ENCODE measurements at places on chromosomes 7 and 10.

DNA sequence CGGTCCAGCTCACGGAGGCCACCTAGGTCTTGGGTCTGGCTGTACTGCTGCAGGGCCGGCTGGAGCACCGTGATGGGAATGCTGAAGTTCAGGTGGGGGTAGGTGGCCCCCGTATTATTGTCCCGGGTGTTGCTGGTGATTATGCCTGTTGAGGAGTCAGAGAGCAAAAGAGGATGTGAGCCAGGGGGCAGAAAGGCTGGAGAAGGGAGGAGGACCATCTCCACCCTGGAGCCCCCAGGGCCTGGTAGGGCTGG, 6.6 kb downstream of the TYSND1 start:
- no peak for ATAC-seq

GRCh38 chr10:100697070-100697469, 48.3 kb upstream of the PAX2 start:
- ATAC-seq: no peak

DNA sequence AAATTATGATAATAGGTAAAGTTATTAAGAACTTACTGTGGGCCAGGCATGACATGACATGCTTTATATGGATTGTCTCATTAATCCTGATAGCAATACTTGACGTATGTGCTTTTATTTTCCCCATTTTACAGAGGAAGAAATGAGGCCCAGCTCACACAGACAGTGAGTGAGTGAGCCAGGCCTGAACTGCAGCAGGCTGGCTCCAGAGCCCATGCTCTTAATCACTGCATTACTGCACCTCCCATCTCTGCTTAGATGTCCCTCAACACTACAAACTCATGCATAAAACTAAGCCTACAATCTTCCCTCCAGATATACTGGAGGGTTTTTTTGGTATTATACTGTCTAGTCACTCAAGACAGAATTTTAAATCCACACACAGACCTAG, 68.5 kb upstream of the OSBPL3 start:
- ATAC-seq: no peak

- ATAC-seq: no peak
Measured at GRCh38 chr7:151378011-151378410, 31.8 kb downstream of the WDR86 start.

- no peak for ATAC-seq
Measured at GRCh38 chr7:148624735-148625134, 34.2 kb downstream of the C7orf33 start.

DNA sequence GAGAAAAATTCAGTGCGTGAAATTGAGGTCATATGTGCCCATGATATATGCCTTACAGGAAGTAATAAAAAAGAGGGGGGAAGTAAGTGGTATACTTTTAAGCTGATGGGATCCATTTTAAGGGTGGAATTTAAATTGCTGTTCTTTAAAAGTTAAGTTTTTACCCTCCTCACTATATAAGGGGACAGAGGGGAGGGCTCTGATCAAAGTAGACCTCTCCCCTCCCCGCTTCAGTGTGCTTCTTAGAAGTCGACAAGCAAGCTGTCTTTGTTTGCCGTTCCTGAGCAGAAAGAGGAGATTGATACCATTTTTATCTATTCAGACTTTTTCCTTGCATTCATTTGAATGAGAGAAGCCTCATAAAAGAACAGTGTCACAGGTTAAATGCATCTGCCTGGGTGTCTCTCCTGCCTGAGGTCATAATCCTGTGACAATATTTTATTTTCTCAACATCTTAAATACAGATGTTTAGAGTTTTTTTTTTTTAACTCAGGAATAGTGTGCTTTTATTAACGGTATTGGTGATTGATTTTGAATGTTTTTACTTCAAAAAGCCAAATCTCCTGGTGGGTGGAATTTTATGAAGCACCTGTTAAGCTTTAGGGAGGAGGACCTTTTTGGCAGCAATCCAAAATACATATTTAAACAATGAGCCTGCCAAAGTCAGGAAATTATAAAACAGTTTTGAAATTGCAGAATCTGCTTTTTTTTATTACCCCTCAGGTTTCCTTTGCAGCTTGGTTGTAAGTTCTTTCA, 141.7 kb downstream of the KAT6B start:
- ATAC-seq: no peak

GRCh38 chr7:84637568-84638338, 443.2 kb upstream of the SEMA3A start:
- no peak for ATAC-seq

DNA sequence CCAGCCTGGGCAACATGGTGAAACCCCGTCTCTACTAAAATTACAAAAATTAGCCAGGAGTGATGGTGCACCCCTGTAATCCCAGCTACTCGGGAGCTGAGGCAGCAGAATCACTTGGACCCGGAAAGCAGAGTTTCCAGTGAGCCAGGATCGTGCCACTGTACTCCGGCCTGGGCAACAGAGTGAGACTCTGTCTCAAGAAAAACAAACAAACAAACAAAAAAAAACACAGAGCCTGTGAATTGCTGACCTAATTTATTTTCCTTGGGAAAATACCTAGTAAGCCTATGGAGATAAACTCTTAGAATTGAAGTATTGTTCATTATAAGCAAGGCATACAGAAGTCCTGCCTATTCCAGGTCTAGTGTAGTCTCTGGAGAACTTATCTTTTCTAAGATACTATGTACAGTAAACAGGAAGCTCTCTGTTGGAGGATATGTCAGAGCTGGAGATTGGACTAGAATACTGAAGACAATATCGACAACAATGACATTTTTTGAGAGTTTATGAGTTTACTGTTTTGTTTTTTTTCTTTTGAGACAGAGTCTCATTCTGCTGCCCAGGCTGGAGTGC, 14.9 kb downstream of the GTF2I start:
- no peak for ATAC-seq

- no peak for ATAC-seq
Measured at GRCh38 chr7:55903985-55904759, 16.9 kb downstream of the ZNF713 start.

- ATAC-seq: no peak
Measured at GRCh38 chr7:134058980-134059379, 68.2 kb upstream of the LRGUK start.

DNA sequence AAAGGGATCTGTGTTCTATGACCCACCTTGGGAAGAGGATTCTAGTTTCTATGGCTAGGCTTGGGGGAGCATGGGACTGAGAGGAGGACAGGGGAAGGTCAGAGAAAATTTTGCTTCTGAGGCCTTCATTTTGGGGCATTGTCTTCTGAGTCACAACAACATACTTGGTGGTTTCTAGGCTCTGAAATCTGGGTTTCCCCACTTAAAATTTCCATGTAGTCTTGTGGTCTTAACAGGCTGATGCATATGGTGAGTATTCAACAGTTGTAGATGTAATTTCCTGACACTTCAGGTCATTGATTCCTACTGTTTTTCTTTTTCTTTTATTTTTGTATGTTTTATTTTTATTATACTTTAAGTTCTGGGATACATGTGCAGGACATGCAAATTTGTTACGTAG, 88.5 kb downstream of the ANKRD7 start:
- no peak for ATAC-seq

- ATAC-seq: no peak
Measured at GRCh38 chr10:50990568-50991455, 83.5 kb upstream of the PRKG1 start.

DNA sequence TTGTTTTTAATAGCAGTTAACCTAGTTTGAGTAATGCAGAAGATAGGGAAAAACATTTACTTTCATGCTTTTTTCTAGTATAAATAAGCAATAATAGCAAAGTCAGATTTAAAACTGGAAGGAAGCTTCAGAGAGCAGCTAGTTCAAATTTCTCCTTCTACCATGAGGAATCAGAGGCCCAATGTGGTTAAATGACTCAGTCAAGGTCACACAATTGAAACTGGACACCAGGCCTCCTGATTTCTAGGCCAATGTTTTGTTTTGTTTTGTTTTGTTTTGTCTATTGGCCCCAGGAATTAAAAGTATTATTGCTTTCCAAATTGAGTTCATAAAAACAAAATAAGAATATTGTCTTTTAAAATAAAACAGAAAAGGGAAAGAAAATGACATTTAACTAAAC, 122.3 kb downstream of the TRIL start:
- no peak for ATAC-seq

GRCh38 chr10:113096128-113096996, 146.3 kb downstream of the TCF7L2 start:
- no peak for ATAC-seq

- ATAC-seq: peak; percentile 53
Measured at GRCh38 chr10:6141296-6142151, 52.7 kb downstream of the RBM17 start.

DNA sequence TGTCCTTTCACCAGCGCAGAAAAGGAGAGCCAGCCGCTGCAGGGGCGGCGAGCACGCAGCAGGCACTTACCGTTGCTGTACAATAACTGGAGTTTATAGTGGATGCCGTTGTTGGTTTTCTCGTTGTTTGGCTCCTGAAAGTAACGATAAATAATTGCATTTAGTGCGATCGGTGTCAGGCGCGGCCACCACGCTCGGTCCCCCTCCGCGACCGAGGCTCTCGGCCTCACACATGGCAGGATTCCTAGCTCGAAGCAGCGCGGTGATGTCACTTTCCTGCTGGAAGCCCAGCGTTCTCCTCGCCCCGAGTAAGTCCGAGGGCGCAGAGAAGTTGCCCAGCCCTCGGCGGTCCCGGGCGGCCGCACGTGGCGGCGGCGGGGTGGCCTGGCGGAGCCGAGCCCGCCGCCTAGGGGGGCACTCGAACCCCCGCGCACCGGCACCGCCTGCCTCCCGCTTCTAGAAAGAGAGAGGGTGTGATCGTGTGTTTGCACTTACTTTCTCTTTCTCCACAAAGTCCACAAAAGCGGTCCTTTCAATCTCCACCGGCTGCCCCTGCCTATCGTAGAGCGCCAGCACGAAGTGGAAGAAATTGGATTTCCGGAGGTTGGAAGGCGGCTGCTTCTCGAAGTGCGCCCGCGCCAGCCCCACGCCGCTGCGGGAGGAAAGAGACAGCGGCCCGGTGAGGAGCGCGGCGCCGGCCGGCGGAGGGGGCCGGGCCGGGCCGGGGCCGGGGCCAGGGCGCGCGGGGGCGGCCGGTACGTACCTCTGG, 1.0 kb downstream of the EBF3 start:
- ATAC-seq: no peak

GRCh38 chr10:121027371-121027770, 176.2 kb downstream of the WDR11 start:
- no peak for ATAC-seq

- no peak for ATAC-seq
Measured at GRCh38 chr10:130784326-130784725, 527.2 kb downstream of the TCERG1L start.

DNA sequence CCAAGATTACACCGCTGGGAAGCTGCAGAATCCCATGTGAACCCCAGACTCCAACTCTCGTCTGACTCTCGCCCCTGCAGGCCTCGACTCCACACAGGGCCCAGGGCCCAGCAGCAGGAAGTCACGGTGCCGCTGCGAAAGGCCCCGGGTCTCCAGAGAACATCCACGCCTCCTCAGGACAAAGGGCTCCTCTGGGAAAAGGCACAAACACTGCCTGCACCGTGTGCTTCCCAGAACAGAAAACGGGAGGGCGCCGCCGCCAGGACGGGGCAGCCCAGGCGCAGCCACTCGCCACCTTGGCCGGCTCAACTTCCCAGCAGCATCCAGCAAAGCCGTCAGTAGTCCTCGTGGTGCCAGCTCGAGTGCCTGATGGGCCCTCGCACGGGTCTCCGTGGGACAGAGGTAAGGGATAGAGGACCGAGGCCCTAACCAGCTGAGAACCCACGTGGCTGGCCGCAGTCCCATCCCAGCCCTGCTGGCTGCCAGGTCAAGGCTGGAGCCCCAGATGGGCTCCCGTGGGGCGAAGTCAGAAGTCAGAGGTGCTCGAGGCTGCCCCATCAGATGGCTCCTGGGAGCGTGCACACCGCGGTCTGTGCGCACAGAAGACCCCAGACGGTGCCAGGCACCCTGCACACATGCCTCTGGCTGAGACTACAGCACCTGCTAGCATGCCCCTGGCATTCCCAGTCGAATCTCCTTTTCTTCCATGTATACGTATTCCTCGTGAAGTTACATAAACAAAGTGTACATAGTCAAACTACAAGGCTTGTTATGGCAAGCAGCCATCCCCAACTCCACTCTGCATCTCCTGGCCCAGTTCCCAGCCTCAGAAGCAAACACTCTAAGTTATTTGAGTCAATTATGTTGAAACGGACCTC, 60.2 kb downstream of the MAD1L1 start:
- no peak for ATAC-seq

DNA sequence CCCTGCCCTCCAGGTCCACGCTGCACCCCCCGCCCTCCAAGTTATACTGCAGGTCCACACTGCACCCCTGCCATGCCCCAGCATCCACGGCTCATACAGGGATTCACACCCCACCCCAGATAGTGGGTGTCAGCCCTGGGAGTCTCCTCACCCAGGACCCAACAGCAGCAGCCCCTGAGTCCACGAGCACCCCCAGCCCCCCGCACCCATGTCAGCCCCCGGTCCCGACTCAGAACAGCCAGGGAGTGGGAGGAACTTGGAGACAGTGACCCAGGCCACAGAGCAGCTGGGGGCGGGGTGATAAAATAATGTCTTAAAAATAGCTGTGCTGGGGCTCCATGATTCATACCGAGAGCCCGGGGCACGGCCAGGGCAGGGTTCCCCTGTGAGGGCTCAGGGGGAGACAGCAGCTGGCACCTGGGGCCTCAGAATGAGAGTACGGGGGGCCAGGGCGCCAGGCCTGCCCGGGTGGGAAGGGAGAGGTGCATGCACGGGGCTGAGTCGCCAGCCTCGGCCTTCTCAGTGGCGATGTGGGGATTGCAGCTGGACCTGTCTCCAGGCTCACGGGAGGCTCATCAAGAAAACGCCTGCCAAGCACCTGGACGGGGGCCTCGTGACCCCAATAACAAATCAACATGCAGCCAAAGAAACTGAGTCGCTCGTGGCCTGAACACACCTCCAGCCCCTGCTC, 29.8 kb downstream of the ADAP1 start:
- ATAC-seq: peak; percentile 57

DNA sequence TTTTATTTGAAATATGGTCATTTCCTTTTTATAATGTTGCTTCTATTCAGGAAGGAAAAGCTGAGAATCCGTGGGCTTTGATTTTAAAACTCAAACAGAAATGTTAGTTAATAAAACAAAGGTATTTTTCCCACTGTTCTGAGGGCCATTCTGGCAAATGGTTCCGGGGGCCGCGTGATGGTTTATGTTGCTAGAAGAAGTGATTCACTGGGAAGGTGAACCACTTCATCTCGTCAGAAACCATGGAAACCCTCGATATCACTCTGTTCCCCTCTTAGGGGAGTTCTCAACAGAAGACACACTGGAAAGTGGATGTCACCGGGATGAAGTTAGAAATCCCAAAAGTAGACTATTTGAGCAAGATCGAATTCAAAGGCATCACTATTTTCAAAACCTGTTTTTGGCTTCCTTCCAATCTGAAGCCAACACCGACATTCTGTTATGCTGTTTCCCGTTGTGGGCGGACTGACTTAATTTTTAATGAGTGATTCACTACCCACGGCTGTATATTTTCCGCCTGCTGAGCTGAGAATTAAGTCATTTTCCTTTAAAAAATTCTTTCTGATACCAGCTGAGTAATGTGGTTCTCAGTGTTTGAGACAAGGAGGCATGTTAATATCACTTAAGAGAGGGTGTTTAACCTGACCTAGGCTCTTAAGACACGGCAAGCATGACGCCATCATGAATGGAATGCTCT, 84.1 kb downstream of the PTPRE start:
- ATAC-seq: peak; percentile 88

Measured in activated CD4-positive, CD25-positive, alpha-beta regulatory T cell treated with anti-CD3 and anti-CD28 coated beads, Interleukin-2, amount 50 U/mL, for 24 hours (primary cell).